ENCODE measurements at places on chromosomes 5 and 9. TPM values are rescaled to one million over a fixed set of nuclear protein-coding genes. Genes with fewer than 3 reads are reported as not detected.
A peak's percentile ranks its signal among the peaks of the same experiment; 100 is the strongest.

DNA sequence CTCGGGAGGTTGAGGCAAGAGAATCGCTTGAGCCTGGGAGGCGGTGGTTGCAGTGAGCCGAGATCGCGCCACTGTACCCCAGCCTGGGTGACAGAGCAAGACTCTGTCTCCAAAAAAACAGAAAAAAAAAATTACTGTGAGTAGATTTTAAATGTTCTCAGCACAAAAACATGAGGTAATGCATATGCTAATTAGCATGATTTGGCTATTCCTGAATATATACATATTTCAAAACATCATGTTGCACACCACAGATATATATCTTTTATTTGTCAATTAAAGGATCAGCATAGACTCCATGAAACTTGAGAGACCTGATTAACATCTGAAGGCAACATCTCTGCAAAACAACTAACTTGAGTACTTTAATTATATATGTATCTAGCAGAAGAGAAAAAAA is 103.3 kb downstream of the THBS4 start:
- DNase-seq, result no peak

DNA sequence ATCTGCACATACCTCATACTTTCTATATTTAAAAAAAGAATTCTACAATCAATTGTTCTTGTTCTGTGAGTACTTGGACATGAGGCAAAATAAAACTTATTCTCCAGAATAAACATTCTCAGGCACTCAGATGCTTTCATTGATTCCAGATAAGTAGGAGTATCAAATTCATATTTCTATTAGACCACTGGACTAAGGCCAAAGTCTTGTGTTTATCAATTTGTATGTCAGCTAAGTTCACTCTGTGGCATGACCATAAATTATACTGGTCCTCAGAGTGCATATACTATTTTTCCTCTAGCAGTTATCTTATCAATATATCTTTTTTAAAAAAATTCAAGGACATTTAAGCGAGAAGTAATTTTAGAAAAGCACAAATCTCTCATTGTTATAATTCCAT is 28.2 kb downstream of the CDH10 start:
- DNase-seq, result no peak

DNA sequence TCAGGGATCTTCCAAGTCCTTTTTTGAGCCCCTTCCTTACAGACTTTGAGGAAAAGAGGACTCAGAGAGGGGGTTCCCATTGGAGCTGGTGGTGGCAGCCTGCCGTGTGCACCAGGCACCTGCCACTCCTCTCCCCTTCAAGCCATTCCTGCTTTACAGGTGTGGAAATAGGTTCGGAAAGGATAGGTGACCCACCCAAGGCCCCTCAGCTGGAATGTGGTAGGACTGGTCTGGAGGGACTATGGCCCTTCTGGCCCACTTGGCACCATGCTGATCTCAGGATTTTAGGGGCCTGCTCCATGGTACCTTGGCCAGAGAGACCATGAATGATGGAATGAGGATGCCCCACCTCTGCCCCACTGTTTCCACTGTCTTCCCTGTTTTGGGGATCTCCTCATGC is 1.4 kb downstream of the GALNT12 start:
- no peak for DNase-seq

- peak; percentile 35 for DNase-seq
Observed at GRCh38 chr5:41925555-41925951, 472 bp downstream of the FBXO4 start.

DDX4 gene
- 0.23 TPM for total RNA-seq

- DNase-seq, result no peak
Observed at GRCh38 chr9:122106576-122106975, 13.5 kb upstream of the TTLL11 start.

DNA sequence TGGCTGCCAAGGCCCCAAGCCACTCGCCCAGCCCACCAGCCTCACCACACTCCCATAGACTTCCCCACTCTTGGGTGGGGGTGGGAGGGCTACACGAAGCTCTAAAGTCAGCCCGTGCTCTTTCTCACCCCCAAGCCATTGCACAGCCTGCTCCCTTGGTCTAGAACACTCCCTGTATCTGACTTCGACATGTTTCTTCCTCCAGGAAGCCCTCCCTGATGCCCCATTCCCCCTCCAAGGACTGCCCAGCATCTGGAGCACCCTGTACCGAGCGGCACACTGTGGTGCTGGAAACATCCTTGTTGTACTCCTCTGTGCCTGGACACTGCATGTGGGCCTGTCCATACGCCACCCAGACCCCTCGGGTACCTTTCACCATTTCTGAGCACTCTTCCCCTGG is 49.4 kb upstream of the KCNMB1 start:
- DNase-seq, result no peak

GRCh38 chr5:137933491-137933911 is 44.2 kb downstream of the PKD2L2 start:
- no peak for DNase-seq

- DNase-seq, result no peak
Observed at GRCh38 chr5:75630875-75631274, 19.6 kb downstream of the ANKDD1B start.

DNA sequence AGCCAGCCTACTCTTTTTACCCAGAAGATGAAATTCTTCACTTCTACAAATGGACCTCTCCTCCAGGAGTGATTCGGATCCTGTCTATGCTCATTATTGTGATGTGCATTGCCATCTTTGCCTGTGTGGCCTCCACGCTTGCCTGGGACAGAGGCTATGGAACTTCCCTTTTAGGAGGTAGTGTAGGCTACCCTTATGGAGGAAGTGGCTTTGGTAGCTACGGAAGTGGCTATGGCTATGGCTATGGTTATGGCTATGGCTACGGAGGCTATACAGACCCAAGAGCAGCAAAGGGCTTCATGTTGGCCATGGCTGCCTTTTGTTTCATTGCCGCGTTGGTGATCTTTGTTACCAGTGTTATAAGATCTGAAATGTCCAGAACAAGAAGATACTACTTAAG is 16.6 kb downstream of the OCLN start:
- DNase-seq, result no peak

DNA sequence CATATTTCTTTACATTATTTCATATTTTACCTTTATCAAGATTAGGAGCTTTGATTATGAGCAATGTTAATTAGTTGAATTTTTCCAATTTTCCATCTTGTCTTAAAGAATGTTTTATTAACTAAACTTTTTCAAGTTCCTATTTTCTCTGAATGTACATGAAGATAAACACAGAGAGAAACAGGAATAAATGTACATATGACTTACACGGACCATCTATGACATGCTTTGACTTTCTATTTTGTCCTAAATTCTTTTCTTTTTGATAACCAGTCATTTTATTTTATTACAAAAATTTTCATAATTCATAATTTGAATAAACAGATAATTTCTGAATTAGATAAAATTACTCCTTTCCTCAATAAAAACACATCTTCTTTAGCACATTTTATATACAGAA is 1038.8 kb upstream of the ARRDC3 start:
- DNase-seq, result no peak

DNA sequence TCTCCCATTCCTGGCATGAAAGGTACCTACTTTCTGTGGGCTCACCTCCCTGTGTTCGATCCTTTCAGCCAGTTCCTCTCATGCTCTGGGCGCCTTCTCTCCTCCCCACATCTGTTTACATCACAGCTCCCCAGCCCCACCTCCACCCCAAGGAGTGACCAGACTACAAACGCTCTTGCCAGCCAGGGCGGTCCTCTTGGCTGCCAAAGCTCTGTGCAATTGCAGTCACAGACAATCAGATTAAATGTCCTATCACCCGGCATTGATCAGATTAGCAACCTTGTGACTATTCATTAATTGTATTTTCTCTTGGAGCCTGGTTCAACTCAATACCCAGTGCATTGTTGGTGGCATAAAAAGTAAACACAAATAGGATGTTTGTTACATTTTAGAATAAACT is 211.2 kb upstream of the TBCA start:
- no peak for DNase-seq

GRCh38 chr9:19479874-19480273 is 71.1 kb downstream of the ACER2 start:
- no peak for DNase-seq

RGS7BP gene
- total RNA-seq, result not detected

INSYN2B gene
- total RNA-seq, result not detected

- no peak for DNase-seq
Observed at GRCh38 chr5:22985446-22985845, 132.3 kb upstream of the CDH12 start.

- DNase-seq, result no peak
Observed at GRCh38 chr9:123556464-123557435, 200.8 kb downstream of the CRB2 start.

DNA sequence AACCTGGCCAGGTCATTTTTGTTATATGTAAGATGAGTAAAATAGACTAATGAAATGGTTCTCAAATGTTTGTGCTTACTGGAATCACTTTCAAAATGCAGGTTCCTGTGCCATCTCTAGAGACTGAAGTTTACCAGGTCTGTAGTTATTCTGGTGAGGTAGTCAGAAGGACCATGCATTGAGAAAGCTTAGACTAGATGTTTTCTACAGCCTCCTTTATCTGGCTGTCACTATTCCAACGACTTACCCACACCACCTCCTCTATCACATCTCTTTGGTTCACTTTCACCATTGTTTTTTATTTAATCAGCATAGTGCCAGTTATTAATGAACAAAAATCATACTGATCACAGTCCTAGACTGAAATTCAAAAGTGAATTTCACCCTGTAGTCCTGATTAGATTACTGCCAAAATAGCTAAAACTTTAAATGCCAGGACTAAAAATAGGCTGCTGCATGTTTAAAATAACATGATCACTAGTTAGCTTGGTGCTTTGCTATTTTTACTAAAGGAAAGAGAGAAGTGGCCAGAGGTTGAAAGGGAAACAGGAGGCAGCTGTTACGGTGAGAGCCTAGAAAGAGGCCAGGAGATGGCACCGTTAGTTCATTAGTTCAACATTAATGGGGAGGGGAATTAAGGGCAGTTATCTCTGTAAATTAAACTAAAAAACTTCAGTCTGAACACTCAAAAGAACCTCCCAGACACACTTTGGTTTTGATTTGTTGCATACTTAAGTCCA is 13.9 kb upstream of the FNIP1 start:
- peak; percentile 42 for DNase-seq

GRCh38 chr5:58988938-58989337 is 406.1 kb downstream of the RAB3C start:
- DNase-seq, result no peak

MEIKIN gene
- total RNA-seq, result not detected

FAM153A gene
- 14.3 TPM for total RNA-seq

GRCh38 chr9:20940447-20941173 is 90.8 kb downstream of the HACD4 start:
- DNase-seq, result no peak

DNA sequence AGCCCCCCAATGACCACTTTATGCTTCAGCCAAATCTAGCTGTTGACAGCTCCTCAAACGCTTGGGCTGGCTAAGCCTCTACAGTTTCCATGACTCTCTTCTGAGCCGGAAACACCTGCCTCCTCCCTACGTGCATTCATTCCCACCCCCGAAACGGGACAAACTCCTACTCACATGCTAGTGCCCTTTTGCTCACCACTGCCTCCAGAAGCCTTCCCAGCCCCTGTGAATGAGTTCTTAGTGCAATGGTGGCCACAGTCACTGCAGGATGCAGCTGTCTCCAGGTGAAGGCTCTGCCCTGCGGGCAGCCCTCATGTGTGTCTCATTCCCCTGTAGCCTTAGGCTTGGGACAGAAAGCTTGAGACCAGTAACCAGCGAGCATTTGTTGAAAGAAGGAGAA is 68.8 kb upstream of the DAB2IP start:
- no peak for DNase-seq

- DNase-seq, result no peak
Observed at GRCh38 chr5:121993191-121993590, 31.4 kb downstream of the SRFBP1 start.

HTR4 gene
- not detected for total RNA-seq

PCDHGA12 gene
- not detected for total RNA-seq

DNA sequence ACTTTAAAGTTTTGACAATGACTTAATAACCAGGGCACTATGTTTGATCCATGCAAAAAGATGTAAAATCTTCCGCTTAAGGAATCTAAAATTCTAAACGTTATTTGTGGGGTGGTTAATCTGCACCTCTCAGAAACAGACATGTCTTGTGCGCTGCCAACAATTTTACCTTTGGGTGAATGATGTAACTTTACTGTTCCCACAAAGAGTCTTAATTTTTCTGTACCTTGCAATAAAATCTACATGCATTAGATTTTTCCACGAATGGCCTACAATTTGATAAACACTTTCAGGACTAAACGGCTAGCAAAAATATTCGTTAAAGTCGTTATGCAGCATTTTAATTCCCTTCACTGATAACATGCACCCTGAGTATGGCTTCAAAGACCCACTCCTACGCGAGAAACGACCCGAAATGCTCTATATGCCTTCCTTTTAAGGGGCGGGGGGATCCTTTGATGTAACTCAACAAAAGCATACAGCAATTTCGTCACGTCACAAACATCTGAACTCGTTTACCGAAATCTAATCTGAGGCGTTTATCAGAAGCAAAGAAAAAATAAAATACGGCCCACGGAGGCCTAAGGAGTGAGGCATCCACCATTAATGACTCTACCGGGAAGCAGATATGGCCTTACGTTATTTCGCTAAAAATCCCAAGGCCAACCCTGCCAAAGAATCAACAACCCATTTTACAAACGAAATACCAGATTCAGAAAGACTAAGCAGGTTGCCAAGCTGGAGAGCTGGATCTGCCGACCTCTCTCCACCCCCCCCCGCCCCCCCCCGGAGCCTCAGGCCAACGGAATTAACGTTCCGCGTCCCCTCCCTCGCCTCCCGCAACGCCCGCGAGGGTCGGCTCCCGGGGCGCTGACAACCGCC is 621 bp downstream of the AK6 start:
- DNase-seq, result peak; percentile 30

TNC gene
- not detected for total RNA-seq

DNA sequence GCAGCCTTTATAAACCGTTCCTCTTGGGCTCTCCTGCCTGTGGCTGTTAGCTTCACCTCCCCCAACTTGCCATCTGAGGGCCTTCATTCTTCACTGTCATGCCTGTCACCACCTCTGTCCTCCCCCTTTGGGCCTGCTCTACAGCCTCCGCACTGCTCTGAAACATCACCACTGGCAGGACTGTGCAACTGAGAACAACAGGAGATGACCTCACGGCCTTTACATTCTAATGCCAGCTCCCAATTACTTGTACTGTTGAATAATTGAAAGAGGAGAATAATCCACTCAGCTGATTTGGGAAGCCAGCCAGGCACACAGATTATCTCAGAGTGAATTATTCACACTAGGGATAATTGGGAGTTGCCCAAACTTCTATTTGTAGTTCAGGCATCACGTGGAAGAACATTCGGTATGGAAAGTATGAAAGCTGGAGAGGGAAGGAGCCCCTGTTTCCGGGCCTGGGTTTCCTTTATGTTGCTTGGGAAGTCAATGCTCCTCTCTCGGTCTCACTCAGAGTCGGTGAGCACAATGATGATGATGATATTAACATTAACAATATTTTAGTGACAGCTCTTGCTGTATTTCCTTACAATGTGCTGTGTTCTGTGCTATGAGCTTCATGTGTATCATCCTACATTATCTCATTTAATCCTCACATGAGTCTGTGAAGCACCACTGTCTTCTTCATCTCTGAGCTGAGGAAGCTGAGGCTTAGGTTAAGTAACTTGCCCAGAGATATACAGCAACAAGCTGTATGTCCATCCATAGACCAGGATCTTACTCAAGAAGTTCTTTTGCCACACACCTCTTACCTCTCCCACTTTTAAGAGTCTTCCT is 99.3 kb upstream of the LRRTM2 start:
- no peak for DNase-seq

GRCh38 chr9:79193001-79193400 is 378.8 kb upstream of the TLE4 start:
- DNase-seq, result no peak
